ENCODE measurements at places on chromosomes 2 and 18.

DNA sequence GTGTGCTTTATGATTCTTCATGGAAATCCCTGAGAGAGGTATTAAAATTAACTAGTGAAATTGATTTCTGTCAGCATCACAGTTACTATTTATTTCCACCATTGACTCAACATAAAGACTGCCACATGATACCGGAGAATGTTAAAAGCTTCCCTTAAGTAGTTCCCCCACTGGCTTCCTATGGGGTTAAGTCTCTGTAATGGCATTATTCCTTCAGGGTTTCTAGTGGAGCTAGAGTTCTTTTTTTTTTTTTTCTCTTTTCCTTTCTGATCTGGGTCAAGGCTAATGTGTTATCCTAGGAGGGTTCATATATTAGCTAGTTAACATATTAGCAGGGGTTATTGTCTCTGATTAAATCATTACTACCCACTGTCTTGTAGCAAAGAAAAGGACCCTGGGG lies 1919.1 kb upstream of the PIK3C3 start:
- DNase-seq: no peak

DNA sequence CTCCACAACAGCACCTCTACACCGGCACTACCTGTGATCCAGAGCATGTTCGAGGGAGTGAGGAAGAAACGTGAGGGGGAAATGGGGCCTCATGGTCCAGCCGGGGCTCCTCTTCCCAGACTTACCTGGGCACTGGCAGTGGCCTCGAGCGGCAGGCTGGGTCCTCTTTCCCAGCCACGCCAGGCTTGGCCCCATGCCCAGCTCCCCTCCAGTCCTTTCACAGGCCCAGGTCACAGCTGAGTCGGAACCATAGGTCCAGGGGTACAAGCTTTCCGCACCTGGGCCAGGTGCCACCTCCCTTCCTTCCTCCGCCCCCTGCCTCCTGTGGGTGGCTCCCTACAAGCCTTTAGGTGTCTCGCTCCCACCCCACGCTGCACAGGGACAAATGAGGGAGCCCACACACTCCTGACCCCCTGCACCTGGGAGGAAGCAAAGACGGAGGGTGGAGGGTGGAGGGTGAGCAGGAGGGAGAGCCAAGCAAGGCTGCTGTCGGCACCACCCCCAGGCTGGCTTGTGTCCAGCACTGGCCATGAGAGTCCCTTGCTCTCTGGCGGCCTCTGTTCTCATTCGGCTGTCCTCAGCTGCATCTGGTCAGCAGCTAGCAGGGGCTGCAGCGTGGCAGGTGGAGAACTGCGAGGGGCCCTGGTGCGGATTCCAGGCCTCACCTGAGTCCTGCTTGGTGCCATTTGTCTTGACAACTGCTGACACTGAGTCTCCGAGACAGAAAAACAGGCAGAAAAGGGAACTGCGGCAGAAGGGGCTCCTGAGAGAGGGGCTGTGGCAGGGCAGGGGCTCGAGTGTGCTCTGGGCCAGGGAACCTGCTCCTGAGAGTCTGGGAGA lies 26.8 kb downstream of the ADRA2B start:
- no peak for DNase-seq

DNA sequence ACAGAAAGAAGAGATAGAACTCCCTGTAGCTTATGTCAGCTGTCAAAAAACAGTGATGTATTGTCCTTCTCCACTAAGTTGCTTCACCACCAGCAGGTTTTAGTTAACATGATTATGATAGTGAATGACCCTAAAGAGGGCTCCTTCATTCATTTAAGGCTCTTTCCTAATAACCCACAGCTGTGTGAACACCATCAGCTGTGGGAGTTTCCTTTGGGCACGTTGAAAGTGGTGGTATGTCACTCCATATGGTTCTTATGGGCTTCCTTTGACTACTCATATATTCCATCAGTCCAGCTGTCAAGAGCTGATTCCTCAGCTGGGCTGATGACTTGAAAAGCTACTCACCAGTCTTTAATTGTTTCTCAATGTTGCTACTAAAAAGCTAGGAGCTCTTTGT lies 210.3 kb downstream of the UBE2E3 start:
- no peak for DNase-seq

DNA sequence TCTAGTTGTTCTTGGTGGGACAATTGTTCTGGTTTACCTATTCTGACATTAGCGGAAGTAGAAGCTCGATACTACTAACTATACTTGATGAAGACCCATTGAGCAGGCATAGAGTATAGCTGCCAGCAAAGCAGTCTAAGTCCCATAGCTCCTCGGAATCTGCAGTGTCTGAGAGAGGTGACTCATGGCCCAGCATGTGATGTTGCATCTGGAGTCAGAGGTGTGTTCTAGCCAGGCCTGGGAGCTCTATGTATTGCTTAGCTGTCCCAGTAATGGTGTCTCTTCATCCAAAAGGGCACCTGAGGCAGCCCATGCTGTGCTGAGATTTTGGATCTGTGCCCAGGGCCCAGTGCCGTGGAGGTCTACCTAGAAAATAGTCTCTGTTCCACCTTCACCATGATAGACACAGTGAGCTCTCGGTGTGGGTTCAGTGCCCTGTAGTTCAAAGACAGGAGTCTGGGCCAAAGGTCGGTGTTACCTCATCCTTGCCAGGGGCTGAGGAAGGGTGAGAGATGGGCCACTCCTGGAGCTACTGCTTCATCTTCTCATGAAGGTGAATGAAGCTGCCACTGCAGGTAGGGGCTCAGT lies 47.3 kb downstream of the MEX3C start:
- DNase-seq: no peak

- peak; percentile 63 for DNase-seq
These were observed 1500.6 kb upstream of the TMEFF2 start for GRCh38 chr2:193695367-193695766.

DNA sequence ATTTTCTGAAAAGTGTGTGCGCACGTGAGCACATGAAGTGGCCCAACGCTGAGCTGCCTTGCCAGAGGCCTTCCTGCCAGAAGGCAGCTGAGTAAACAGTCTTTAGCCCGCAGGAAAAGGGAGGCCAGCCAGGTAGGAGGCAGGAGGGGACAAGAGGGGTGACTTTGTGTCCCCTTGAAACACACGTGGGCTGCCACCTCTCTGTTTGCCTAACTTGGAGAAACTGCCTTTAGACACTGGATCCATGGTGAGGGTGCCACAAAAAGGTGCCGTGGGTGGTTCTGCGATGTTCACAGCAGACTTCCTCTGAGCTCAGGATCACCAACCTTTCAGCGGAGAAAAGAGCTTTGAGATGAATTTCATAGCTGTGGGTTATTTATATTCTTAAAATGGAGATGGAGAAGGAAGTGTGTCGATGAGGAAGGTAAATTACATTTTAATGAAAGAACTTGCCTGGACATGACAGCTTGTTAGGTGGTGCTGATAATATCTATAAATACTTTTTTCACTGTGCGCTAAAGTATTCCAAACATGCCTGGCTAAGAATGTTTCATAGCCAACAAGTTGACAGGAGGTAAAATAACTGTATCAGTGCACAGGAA lies 36.6 kb upstream of the ASB1 start:
- peak; percentile 49 for DNase-seq

DNA sequence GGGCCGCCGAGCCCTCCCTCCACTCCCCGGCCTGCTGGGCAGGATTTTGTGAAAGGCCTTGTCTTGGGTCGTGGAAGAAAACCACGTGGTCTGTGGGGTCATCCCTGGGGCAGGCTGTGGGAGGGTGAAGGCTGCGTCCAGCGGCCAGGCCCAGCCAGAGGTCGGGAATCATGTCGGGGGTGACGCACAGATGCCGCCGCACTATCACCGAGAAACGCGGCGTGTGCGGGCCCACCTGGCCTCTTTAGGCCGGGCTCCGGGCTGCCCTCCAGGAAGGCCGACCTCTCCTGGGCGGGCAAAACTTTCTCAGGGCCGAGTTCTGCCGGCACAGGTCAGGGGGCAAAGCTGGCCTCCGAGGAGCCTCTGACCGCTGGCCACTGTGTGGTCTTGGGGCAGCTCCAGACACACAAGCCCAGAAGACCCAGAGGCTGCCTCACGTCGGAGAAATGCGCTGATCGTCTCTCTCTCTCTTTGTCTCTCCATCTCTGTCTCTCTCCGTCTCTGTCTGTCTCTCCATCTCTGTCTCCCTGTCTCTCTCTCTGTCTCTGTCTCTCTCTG lies 28.4 kb downstream of the NFATC1 start:
- no peak for DNase-seq

GRCh38 chr2:199309973-199310372 lies 147.8 kb downstream of the SATB2 start:
- no peak for DNase-seq

GRCh38 chr2:57330447-57330846 lies 716.2 kb upstream of the VRK2 start:
- no peak for DNase-seq

GRCh38 chr18:70194227-70194890 lies 11.1 kb downstream of the RTTN start:
- DNase-seq: no peak

DNA sequence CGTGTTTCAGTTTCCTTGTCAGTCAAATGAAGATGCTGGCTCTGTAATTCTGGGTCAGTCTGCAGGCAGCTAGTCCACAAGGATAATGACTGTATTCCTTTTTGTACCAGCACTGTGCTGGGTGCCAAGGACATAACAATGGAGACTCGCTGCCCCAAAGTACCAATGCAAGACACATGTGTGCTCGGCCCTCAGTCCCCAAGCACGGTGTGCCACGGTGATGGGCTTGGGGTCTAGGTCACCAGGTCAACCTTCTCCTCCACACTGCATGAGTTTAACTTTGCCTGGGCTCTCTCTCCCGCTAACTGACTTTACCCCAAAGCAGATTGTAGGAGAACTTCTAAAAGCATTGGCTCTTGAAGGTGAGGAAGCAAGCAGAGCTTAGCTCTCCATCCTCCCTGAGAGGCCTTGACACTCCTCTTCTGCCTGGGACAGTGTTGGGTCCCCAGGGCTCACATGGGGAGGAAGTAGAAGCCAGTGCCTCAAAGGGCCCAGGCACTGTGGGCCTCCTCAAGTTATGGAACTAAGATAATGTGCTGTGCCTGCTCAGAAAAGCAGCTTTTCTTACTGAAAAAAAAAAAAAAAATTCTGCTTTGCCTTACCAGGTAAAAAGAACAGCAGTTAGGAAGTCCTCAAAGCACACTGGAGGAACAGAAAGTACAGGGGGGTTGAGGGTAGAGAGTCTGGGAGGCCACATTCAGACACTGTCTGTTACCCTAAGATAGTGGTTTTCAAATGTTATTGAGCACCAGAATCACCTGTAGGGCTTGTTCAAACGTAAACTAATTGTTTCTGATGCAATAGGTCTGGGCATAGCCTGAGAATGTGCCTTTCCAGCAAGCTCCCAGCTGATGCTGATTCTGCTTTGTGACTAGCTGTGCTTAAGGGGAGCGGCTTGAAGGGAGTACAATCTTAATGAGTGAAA lies 276.4 kb upstream of the CXCR4 start:
- DNase-seq: no peak

GRCh38 chr2:226098861-226099745 lies 699.6 kb downstream of the NYAP2 start:
- DNase-seq: no peak

- peak; percentile 33 for DNase-seq
These were observed at the start of gene MAP4K4 for GRCh38 chr2:101697124-101698013. MAP4K4 (plus strand) TSS chr2:101697707; CDS start chr2:101698081, 374 bp downstream.

- no peak for DNase-seq
These were observed 54.1 kb upstream of the MEX3C start for GRCh38 chr18:51251625-51252024.

DNA sequence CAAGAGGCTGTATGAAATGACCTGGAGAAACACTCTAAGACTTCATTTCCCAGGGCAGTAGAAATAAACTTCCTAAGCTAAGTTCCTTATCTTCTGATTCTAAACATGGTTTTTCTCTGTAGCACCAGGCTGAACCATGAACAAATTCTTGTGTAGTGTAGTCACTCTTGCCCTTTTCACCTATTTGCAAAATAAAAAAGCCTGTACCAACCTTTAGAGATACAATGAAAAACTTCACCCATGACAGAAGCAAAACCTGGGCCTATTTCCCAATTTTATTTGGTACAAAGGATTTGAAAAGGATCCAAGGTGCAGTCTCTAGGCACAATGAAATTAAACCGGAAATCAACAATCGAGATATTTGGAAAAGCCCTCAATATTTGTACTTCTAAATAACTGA lies 43.6 kb downstream of the POLR1A start:
- DNase-seq: no peak

GRCh38 chr2:20080839-20081415 lies 29.5 kb upstream of the LAPTM4A start:
- DNase-seq: no peak

- peak; percentile 11 for DNase-seq
These were observed 99.5 kb downstream of the DTNA start for GRCh38 chr18:34809451-34810072.

GRCh38 chr18:55406451-55406991 lies 181.5 kb downstream of the TCF4 start:
- DNase-seq: peak; percentile 88

GRCh38 chr2:222518570-222519381 lies 94.4 kb downstream of the SGPP2 start:
- DNase-seq: no peak

DNA sequence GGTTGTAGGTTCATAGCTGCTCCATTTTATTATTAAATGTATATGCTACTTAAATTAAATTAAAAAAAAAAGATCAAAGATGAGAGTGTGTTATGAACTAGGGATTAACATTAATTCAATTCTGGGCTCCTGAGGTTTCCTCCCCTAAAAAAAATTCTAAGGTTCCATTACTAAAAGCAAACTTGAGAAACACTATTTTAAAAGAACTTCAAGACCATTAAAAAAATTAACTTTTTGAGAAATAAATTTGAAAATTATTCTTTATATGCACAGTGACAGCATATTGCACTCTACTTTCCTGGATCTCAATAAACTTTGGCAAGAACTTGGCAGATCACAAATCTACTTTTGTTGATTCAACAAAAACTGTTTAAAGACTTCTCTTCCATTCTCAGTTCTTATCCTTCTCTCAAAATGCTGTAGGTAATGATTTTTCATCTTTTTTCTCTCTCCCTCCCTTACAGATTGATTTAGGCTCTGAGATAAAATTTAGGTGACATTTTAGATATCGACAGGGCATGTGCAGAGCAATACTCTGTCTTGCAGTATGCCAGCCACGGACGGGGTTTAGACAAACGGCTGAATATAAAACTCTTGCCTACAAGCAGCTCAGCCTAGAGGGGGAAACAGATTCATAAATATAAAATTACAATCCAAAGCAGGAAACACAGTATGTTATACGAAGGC lies 592 bp upstream of the MARS2 start:
- no peak for DNase-seq

DNA sequence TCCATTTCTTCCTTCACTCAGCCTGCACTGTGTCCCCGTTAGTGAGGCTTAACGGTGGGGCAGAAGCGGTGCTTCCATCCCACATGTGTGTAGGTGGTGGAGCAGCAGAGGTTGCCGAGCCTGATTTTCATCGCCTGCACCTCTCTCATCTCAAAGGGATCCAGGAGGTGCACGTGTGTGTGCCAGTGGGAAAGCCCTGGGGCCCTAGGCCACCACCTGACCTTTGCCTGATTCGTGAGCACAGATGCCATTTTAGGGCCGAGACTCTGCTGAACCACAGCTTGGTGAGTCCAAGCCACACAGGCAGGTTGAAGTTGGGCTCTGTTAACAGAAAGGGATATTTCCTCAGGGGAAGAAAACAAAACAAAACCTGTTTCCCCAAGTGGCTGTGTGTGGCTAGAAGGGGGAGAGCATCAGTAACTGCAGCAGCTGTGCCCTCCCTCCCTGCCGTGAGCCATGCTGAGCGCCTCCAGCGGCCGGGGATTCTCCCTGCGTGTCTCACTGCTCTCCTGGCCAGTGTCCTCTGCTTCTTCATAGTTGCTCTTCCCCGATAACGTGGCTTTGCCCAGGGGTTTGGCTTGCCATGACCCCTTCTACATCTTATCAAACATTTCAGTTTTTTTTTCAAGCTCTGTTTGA lies 81.5 kb downstream of the MAPRE2 start:
- no peak for DNase-seq

All from NCI-H446 (cell line).